SJSA1 (cell line): ENCODE measurements at places on chromosomes 1 and 21.

GRCh38 chr1:248823517-248824001 is 2.2 kb downstream of the SH3BP5L start:
- peak; percentile 90 for DNase-seq
- H3K27ac ChIP-seq, result peak overlapping the region; percentile 96
- H3K36me3 ChIP-seq, result peaks cover 53% of the 10 kb centered on the region
- peak overlapping the region; percentile 14; the same call in 1 of the 2 replicates for H3K4me3 ChIP-seq
- H3K27me3 ChIP-seq, result no peaks in the 10 kb centered on the region
- H3K4me1 ChIP-seq, result peaks cover 59% of the 10 kb centered on the region

DNA sequence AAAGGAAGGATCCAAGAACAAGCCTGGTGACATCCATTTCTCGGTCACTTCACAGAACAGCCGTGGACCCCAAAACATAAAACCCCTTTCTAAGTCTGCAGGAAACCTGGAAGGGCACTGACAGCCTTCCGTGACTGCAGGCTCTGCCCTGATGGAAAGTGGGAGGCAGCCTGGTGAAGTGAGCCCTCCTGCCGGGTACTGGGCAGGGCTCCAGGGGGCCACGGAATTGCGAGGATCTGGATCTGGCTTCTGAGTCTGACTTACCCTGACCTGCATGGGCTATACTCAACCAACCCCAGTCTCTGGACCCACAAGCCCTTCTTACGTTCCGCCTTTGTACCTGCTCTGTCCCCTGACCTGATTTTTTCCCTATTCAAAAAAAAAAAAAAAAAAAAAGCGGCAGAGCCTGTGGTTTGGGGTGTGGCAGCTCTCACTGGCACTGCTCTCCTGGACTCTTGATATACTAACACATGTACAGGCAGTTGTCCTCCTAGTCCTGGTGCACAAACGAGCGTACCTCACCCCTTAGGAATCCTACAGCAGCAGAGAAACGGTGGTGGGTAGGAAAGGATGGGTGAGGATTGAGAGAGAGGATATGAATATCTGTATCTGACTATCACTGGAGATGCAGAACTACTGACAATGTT is 82.9 kb downstream of the BEND5 start:
- no peaks in the 10 kb centered on the region for H3K4me1 ChIP-seq
- H3K27ac ChIP-seq, result no peak overlapping the region
- DNase-seq, result no peak
- H3K4me3 ChIP-seq, result no peak overlapping the region
- H3K36me3 ChIP-seq, result no peaks in the 10 kb centered on the region
- 0 out of 2 replicates have a peak, but pooled peaks cover 3% of the 10 kb centered on the region for H3K27me3 ChIP-seq

- H3K27ac ChIP-seq, result no peak overlapping the region
- no peaks in the 10 kb centered on the region for H3K27me3 ChIP-seq
- H3K4me1 ChIP-seq, result 0 out of 2 replicates have a peak, but pooled peaks cover 2% of the 10 kb centered on the region
- H3K4me3 ChIP-seq, result no peak overlapping the region
- no peaks in the 10 kb centered on the region for H3K36me3 ChIP-seq
Measured at GRCh38 chr21:44392916-44393315, 39.5 kb downstream of the TRPM2 start.

- H3K36me3 ChIP-seq, result peaks cover 4% of the 10 kb centered on the region; the same call in 1 of the 2 replicates
- no peak overlapping the region for H3K27ac ChIP-seq
- no peaks in the 10 kb centered on the region for H3K27me3 ChIP-seq
- H3K4me3 ChIP-seq, result no peak overlapping the region
- no peak for DNase-seq
- H3K4me1 ChIP-seq, result peaks cover 23% of the 10 kb centered on the region
Measured at GRCh38 chr1:161180639-161181038, 3.3 kb upstream of the B4GALT3 start.

DNA sequence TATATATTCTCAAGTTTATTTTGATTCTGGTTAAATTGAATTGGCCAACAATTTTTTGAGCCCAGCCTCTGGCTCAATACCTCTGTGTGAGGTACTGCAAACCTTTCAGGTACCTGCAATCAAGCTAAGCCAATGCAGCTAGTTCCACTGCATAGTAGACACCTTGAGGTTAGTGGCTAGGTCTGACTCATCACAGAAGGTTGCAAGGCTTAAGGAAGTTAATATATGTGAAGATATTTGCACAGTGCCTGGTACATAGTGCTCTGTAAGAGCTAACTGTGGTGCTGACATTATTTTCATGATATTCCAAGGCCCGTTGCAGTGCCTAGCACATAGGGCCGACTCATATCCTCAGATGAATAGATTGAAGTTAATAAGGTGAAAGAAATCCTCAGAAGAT is 330.5 kb upstream of the KAZN start:
- H3K4me1 ChIP-seq, result no peaks in the 10 kb centered on the region
- no peaks in the 10 kb centered on the region for H3K36me3 ChIP-seq
- no peak overlapping the region for H3K27ac ChIP-seq
- no peak for DNase-seq
- peaks cover 3% of the 10 kb centered on the region; the same call in 1 of the 2 replicates for H3K27me3 ChIP-seq

GRCh38 chr1:248913933-248914332 is 7.9 kb downstream of the PGBD2 start:
- no peaks in the 10 kb centered on the region for H3K27me3 ChIP-seq
- H3K27ac ChIP-seq, result no peak overlapping the region
- H3K36me3 ChIP-seq, result peaks cover 22% of the 10 kb centered on the region
- no peak overlapping the region for H3K4me3 ChIP-seq
- no peak for DNase-seq
- no peaks in the 10 kb centered on the region for H3K4me1 ChIP-seq

DNA sequence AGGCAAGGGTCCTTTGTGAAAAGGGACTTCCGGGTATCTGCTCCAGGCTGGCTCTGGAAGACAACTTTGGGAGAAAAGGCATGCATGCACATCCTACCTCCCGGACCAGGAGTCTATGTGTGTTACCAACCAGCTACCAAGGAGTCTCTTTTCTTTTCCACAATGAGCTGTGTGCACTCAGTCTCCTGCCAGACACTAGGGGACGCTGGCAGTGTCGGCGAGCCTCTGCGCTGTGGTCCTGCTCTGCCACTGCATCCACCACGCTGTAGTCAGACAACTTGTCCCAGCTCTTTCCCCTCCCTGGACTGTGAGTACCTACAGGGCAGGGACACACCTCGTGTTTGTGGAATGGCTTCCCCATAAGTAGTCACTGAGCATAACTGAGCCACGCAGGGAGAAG is 5.1 kb upstream of the SSR2 start:
- H3K27me3 ChIP-seq, result no peaks in the 10 kb centered on the region
- H3K36me3 ChIP-seq, result no peaks in the 10 kb centered on the region
- H3K27ac ChIP-seq, result no peak overlapping the region
- H3K4me3 ChIP-seq, result no peak overlapping the region

GRCh38 chr21:45802956-45803617 is 159.6 kb downstream of the PCBP3 start:
- DNase-seq, result no peak
- no peaks in the 10 kb centered on the region for H3K27me3 ChIP-seq
- H3K36me3 ChIP-seq, result peaks cover 3% of the 10 kb centered on the region
- H3K4me1 ChIP-seq, result peaks cover 11% of the 10 kb centered on the region

DNA sequence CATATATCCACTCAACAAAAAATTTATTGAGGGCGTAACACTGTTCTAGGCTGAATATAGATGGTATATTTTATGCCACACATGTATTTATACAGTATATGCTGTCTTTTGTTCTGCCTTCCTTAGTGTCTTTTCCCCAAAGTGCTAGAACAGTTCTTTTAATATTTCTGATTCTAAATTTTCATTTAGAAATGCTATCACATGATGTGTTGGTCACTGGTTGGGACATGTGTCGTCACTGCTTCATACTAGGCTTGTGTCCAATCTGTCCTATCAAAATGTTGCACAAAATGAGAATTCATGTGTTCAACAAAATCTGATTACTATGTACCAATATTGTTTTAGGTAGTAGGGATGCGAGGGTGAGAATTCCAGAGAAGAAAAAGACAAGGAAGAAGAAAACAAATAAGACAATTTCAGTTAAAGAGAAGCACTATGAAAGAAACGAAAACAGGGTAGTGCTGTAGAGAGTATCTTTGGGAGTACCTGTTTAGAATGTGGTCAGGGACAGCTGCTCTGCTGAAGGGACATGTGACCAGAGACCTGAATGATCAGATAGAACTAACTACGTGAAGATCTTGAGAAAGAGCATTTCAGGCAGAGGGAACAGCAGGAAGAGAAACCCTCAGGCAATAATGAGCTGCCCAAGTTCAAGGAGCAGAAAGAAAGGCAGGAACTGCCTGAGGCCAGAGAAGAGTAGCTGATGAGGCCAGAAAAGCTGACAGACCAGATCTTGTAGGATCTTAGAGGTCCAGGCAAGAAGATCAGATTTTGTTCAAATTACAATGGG is 1.3 kb downstream of the KMO start:
- no peak for DNase-seq
- H3K4me1 ChIP-seq, result no peaks in the 10 kb centered on the region
- peaks cover 9% of the 10 kb centered on the region for H3K27me3 ChIP-seq
- H3K27ac ChIP-seq, result no peak overlapping the region
- H3K36me3 ChIP-seq, result no peaks in the 10 kb centered on the region
- H3K4me3 ChIP-seq, result no peak overlapping the region

GRCh38 chr1:6027591-6027990 is 18.1 kb upstream of the KCNAB2 start:
- DNase-seq, result no peak
- no peaks in the 10 kb centered on the region for H3K27me3 ChIP-seq
- H3K27ac ChIP-seq, result no peak overlapping the region
- no peaks in the 10 kb centered on the region for H3K36me3 ChIP-seq
- H3K4me1 ChIP-seq, result no peaks in the 10 kb centered on the region
- H3K4me3 ChIP-seq, result no peak overlapping the region

DNA sequence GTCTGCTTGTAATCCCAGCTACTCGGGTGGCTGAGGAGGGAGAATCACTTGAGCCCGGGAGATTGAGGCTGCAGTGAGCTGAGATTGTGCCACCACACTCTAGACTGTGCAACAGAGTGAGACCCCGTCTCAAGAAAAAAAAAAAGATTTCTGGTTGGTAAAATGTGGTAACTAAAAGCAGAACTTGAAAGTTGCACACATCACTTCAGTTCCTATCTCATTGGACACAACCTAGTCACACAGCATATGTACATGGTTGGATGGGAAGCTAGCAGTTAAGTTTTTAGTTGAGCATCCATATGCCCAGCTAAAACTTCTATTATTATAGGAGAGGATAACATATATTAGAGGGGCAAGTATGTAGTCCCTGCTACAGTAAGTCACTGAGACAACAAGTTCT is 22.1 kb downstream of the BCAS2 start:
- no peak overlapping the region for H3K4me3 ChIP-seq
- H3K27ac ChIP-seq, result no peak overlapping the region
- no peaks in the 10 kb centered on the region for H3K27me3 ChIP-seq
- H3K36me3 ChIP-seq, result no peaks in the 10 kb centered on the region
- no peaks in the 10 kb centered on the region for H3K4me1 ChIP-seq
- DNase-seq, result no peak

DNA sequence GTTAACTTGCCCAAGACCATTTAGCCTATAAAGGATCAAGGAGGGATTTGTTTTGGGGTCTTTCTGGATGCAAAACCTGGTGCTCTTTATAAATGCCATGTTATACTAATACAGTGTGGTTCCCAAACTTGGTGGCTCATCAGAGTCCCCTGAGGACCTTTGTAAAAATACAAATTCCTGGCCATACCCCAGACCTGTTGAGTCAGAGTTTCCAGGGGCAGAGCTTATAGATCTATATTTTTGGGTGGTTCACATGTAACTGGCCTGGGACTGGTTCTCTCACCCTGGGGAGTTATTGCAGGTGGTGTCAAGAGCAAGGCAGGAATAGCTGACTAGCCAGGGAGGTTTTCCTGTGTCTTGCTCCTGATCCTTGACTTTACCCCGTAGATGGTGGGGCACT is 136.9 kb upstream of the HNRNPU start:
- no peak overlapping the region for H3K4me3 ChIP-seq
- H3K36me3 ChIP-seq, result no peaks in the 10 kb centered on the region
- no peak overlapping the region for H3K27ac ChIP-seq
- no peaks in the 10 kb centered on the region for H3K27me3 ChIP-seq
- no peak for DNase-seq

DNA sequence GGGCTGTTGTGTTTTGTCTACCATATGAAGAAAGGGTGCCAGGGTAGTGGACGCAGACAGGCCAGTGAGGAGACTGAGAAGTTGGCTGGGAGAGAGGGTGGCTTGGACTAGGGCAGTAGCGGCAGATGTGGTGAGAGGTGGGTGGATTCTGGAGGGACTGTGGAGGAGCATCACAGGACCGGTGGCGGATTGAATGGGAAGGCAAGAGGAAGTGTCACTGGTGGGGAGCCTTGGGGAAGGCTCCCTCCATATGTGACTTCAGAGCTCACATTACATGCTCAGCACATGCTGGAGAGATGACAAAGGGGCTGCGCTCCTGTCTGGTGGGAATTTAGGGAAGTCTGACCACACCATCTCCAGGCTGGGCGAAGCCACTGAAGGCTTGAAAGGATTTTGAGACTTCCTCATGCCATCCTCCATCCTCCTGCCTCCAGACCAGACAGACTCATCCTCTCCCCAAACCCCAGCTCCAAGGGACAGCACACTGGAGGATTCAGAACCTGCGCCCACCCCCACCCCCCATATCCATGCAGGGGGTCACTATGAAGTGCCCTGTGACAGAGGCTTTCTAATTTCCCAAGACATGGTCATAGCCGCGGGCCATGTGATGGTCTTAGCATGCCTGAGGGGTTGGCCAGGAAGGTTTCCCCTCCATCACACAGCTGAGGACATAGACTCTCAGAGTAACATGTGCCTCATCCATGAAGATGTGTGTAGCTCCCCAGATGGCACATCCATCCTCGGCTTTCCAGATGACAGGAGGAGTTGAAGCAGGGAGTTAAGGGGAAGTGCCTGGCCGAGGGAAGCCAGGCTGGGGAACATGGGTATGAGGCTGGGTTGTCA is 138.8 kb upstream of the WNT4 start:
- no peak overlapping the region for H3K27ac ChIP-seq
- no peak for DNase-seq
- H3K4me3 ChIP-seq, result no peak overlapping the region
- peaks cover 13% of the 10 kb centered on the region; the same call in 1 of the 2 replicates for H3K27me3 ChIP-seq
- no peaks in the 10 kb centered on the region for H3K36me3 ChIP-seq

DNA sequence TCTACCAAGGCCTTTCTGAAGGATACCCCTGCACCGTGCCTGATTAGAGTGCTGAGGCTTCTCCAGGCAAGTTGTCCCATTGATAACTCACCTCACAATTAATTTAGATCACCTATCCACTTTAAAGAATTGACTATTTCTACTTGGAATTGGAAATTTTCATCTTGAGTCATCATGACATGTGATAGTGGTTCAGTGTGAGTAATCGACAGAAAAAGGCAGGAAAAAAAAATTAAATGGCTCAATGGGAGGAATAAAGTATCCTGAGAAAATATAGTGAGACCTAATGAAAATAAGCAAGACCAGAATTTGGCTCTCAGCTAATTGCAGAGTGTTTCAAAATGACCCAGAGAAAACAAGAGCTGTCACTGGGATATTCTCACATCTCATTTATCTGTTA is 222.4 kb upstream of the C8B start:
- no peaks in the 10 kb centered on the region for H3K36me3 ChIP-seq
- no peak overlapping the region for H3K27ac ChIP-seq
- H3K4me3 ChIP-seq, result no peak overlapping the region
- H3K4me1 ChIP-seq, result no peaks in the 10 kb centered on the region
- no peaks in the 10 kb centered on the region for H3K27me3 ChIP-seq
- DNase-seq, result no peak

GRCh38 chr1:162914601-162915000 is 53.6 kb upstream of the CCDC190 start:
- H3K27ac ChIP-seq, result no peak overlapping the region
- no peaks in the 10 kb centered on the region for H3K27me3 ChIP-seq
- no peak overlapping the region for H3K4me3 ChIP-seq
- no peaks in the 10 kb centered on the region for H3K36me3 ChIP-seq
- no peak for DNase-seq
- H3K4me1 ChIP-seq, result peaks cover 5% of the 10 kb centered on the region; the same call in 1 of the 2 replicates

GRCh38 chr1:30915491-30916230 is 7.1 kb upstream of the SDC3 start:
- no peak overlapping the region for H3K4me3 ChIP-seq
- peaks cover 19% of the 10 kb centered on the region for H3K4me1 ChIP-seq
- H3K36me3 ChIP-seq, result no peaks in the 10 kb centered on the region
